ENCODE measurements at places on chromosomes 4 and X.

- DNase-seq: no peak
These were observed 49.0 kb downstream of the CRMP1 start for GRCh38 chr4:5843573-5844530.

DNA sequence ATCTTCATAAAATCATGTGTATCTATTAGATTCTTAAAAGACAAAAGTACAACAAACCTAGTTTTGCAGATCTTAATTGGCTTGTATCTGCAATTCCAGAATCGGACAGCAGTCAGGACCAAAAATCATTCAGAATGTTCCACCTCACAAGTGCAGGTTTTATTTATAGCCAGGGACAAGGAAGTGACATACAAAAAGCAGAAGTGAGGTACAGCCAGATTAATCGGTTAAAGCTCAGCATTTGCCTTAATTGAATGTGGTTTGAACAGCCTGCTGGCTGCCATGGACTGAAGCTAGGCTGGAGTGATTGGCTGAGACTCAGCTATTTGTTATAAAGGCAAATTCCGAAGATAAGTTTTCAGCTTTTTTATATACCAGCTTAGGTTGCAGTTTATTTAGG is 932.6 kb downstream of the C4orf33 start:
- no peak for DNase-seq

- peak; percentile 3 for DNase-seq
These were observed 15.7 kb upstream of the BANK1 start for GRCh38 chr4:101774807-101775206.

- DNase-seq: no peak
These were observed 4.0 kb upstream of the UBE2A start for GRCh38 chrX:119570351-119570835.

DNA sequence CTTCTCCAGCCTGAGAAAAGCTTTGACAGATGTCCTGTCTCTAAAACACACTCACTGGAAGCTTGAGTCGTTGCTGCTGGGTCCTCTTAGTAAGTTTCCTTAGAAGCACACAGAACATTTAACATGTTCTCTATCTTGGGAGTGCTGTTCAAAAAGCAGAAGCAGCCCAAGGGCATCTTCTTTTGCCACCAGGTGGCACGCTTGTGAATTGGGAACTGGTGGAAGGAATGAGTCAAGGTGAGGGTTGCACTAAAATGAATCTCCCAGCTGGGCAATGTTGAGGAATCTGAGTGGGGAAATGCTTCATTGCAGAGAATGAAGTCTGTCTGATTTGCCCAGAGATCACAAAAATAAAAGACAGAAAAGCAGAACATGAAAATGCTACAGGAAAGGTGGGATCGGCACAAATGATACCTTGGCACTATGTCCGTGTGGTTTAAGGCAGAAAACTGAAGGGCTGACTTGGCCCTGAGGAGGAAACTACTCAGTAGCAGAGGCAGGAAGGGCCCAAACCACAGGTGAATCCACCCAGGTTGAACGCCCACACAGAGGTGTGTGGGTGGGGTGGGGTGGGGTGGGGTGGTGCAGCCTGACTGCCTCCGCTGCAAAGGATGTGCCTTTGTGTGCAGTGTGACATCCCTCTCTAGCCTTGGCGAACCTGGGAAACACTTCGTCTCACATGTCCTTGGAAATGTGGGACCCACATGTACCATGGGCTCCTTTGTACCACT is 26.0 kb downstream of the KIT start:
- DNase-seq: no peak

GRCh38 chr4:48681856-48682255 is 98.2 kb downstream of the FRYL start:
- DNase-seq: no peak

DNA sequence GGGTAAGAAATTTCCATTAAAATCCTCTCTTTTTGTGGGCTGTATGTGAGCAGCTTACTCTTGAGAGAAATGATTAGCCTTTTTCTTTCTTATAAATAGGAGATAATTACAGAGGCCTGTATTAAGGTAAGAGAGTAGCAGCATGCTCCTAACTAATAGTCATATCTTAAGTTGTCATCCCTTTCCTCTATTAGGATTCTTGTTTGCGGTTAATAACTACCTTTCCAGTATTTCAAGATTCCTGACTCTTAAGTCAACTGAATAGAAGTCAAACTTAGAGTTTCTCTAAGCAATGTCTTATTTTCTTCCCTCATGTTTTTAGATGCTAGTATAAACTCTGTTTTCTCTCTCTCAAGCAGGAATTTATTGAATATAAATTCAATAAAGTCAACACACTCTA is 139.9 kb upstream of the GPRIN3 start:
- no peak for DNase-seq

- DNase-seq: no peak
These were observed 3.6 kb downstream of the ADGRA3 start for GRCh38 chr4:22512306-22512705.
